ENCODE measurements at places on chromosomes 5 and 9.

- DNase-seq: no peak
Measured at GRCh38 chr9:133775951-133776905, 38.1 kb upstream of the SARDH start.

DNA sequence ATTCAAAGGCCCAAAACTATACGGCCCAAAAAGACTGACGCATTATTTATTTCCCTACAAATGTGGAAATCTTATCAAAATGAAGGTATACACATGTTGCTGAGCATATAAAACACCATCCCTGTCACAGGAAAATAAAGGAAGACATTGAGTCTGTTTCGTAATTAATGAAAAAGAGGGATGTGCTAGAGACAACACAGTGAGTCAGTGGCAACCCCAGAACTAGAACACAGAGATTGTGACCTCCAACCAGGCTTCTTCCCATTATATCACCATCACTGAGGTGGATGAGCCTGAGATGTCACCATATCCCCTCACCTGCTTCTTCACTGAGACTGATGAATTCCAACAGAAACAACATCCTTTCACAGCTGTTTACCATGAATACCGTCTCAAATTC, 3.8 kb downstream of the NDUFA8 start:
- DNase-seq: no peak

DNA sequence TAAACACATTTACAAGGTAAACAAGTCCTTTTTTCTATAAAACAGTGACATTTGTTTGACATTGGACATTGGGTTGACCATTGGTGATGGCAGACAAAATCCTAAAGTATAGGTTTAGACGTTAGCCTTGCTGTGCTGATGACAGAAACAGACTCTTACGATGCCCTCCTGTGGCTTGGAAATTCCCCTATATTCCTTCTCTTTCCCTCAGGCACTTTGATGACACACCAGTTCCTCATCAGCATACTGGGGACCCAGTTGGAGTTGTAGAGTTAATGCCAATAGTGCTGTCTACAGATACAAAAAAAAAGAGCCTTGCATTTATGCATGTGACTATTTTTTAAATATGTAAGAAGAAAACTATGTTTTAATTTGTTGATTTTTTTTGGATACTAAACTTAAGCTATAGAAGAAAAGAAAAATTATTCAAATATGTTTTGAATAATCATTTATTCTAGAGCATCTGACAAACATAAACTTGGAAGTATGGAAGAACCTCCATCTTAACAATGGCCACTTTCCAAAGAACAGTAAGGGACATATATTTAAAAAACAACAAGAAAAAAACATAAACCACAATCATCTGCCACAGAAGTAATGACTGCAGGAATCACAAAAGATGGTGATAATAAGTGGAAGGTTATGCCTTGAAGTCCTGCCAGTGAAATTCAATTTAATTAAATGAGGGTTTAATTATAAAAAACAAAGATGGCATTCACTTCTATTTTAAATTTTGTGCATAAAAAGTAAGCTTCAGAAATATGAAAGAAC, 75.6 kb upstream of the SNCAIP start:
- no peak for DNase-seq

- no peak for DNase-seq
Measured at GRCh38 chr5:38642189-38642911, 85.9 kb upstream of the LIFR start.
